Right lobe of liver (tissue), 6 donors: ENCODE measurements at places on chromosomes 2 and 18.
A peak's percentile ranks its signal among the peaks of the same experiment; 100 is the strongest.

DNA sequence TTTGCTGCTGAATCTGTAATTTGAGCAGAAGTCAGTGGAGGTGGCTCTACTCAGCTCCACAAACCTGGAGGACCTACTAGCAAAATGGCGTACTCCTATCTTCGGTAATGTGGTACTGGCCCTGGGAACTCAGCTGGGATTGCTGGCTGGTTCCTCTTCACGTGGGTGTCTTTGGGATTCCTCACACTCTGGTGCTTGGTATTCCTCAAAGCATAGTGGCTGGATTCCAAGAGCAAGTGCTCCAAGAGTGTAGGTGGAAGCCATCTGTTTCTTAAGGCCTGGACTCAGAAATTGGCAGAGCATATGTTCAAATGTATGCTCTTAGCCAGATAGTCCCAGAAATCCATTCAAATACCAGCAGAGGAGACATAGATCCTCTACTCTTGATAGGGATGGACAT is 281.9 kb upstream of the CDH7 start:
- no peak for DNase-seq

DNA sequence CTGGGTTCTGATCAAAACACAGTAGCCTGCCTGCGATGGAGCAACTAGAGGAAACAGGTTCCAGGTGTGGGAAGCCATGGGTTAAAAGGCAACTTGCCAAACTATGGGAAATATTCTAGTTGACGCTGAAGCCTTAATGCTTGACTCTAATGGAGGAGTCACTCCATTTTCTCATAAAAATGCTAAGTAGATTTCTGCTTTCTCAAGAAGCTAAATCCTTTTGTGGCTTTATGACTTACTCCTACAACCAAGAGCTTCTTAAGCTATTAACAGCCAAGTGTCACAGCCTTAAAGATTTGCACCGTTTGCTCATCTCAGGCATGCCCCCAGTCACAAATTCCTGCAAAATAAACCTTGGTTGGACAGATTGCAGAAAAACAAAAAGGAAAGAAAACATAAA is 25.2 kb downstream of the ANKRD44 start:
- DNase-seq, result no peak

DNA sequence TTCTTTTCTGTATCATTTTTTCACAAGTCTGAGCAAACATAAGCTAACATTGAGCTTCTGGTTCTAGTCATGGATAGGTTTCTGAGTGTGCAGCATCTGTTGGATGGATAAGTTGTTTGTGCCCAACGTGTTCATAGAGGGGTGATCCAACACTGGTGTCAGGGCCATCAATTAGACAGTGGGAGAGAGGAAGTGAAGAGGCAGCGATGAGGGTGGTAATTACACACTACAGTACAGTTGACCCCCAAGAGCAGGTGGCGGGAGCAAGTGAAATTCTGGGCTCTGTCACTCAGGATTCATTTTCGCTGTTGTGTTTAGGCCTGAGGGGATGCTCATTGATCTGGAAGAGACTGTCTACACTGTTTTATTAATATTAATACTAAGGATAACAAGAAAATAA is 180.0 kb upstream of the CXCR4 start:
- no peak for DNase-seq

- DNase-seq, result no peak
Measured at GRCh38 chr2:173803449-173803848, 161.7 kb downstream of the SP3 start.

DNA sequence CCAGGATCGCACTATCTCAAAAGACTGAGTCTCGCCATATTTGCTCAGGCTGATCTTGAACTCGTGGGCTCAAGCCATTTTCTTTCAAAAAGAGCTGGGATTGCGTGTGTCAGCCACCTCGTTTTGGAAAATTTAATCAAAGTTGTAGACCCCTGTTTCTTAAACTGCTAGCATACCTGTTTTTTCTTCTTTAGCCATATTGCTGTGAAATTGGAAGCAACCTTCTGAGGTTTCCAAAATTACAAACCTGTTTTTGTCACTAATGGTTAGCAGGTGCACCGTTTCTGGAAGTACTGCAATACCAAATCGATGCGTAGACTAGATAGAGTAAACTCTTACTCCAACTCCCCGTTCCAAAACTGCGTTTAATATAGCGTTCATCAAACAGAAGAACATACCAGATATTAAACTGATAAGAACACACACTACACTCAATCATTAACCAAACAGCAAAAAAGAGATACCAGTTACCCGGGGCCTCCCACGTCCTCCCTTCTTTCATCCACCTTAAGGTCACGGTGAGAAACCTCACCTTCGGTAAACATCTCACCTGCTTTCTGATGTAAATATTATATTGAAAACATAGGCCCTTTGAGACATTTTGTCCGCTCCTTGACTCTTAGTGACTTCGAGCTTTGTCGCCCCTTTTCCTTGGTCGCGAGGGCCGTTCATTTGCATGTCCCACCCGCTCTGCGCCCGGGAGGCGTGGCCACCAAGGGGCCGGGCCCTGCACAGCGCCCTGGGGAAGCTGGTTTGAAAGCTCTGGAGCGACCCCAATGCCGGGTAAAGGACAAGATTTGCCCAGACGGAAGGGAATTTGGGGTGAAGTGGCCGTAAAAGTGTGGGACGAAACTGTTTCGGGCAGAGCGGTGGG is at the start of gene RNU2-63P:
RNU2-63P (minus strand) TSS at position 462 of the 874 bp plus-strand sequence.
- DNase-seq, result peak; percentile 83

- DNase-seq, result no peak
Measured at GRCh38 chr18:68177807-68178702, 536.9 kb downstream of the TMX3 start.

- no peak for DNase-seq
Measured at GRCh38 chr18:31225668-31226067, 63.0 kb upstream of the DSC1 start.

- no peak for DNase-seq
Measured at GRCh38 chr2:133422931-133423351, 145.3 kb downstream of the NCKAP5 start.
